ENCODE measurements at places on chromosomes 3 and 15.

- DNase-seq, result no peak
Measured at GRCh38 chr3:183490653-183491052, 62.2 kb upstream of the MCF2L2 start.

GRCh38 chr3:112560307-112560706, 1.5 kb downstream of the ATG3 start:
- DNase-seq, result no peak

- no peak for DNase-seq
Measured at GRCh38 chr3:137174514-137174913, 216.7 kb downstream of the IL20RB start.

DNA sequence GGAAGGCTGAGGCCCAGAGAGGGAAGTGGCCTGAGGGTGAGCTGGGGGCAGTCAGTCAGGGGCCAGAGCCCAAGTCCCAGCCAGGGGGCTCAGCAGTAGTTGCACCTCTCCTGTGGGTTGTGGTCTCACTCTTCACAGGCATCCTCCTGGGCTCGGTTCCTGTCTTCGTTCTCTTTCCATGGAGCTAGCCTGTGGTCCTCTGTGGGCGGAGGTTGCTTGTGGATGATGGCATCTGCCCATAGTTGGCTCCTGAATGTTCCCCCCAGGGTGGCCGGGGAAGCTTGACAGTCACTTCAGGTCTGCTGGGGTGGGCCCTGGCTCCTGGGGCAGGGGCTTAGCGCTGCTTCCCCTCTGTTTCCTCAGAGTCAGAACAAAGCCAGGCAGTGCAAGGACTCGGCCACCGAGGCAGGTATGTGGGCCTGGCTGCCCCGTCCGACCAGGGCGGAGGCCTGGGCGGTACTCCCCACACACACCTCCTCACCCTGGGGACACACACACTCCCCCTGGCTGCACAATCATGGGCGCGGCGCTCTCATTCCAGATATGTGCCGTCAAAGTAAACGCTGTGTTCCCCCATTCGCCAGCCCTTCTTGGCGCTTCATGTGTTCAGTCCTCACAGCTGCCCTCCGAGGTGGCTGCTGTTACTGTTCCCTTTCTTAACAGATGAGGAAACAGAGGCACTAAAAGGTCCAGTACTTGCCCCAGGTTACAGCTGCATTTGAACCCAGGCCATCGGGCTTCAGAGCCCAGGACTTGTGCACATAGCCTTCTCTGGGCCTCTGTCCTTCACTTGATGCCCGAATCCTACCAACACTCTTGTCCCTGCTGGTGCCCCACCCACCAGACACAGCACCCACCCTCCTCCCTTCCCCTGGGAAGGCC, 34.5 kb downstream of the PSTPIP1 start:
- DNase-seq, result peak; percentile 52

DNA sequence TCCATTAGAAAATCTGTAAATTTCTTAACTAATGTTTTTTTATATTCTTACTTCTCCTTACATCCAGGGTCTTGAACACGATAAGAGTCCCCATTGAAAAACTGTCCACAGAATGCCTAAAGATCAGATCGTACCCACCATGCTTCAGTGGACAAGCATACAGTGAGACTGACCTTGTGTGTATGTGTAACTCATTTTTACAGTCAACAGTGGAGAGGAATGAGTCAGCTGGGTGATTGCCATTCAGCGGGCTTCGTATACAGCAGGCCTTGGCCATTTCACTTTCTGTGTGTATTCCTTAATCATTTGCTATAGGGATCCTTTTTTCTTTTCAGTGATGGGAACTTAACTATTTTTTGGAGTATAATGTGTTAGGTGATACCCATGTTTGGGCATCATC, 10.6 kb downstream of the PARP14 start:
- DNase-seq, result no peak

GRCh38 chr3:159861369-159861987, 127.2 kb upstream of the IL12A start:
- DNase-seq, result no peak

GRCh38 chr15:89206908-89207331, 14.5 kb downstream of the RLBP1 start:
- peak; percentile 83 for DNase-seq

DNA sequence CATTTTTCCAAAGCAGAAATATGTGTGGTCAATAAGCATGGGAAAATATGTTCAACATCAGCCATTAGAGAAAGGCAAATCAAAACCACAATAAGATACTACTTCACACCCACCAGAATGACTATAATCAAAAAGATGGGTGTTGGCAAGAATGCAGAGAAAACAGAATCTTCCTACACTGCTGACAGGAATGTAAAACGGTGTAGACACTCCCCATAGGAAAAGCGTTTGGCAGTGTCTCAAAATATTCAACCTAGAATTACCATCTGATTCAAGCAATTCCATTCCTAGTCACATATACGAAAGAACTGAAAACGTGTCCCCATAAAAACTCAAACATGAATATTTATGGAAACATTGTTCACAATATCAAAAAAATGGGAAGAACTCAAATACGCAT, 123.3 kb downstream of the ADAMTS17 start:
- no peak for DNase-seq

GRCh38 chr15:27234593-27234992, 263.6 kb downstream of the GABRG3 start:
- no peak for DNase-seq

GRCh38 chr15:29747837-29748417, 74.3 kb downstream of the TJP1 start:
- no peak for DNase-seq

DNA sequence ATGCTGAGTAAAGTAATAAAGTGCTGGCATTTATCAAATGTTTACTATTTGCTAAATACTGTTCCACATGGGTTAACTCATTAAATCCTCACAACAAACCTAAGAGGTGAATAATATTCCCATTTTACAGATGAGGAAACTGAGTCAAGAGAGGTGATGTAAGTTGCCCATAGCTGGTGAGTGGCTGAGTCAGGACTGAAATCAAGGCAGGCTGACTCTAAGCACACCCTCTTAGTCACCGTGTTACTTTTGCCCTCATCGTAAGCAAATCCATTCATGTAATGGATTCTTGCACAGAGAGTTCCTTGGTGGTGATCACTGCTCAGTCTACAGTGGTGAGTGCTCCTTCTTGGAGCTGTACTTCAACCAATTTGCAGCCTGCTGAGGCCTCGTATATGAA, 28.9 kb upstream of the PTX3 start:
- DNase-seq, result no peak

GRCh38 chr3:122167630-122168029, 15.8 kb upstream of the CASR start:
- no peak for DNase-seq

- no peak for DNase-seq
Measured at GRCh38 chr15:82918607-82919230, 33.8 kb downstream of the HOMER2 start.

DNA sequence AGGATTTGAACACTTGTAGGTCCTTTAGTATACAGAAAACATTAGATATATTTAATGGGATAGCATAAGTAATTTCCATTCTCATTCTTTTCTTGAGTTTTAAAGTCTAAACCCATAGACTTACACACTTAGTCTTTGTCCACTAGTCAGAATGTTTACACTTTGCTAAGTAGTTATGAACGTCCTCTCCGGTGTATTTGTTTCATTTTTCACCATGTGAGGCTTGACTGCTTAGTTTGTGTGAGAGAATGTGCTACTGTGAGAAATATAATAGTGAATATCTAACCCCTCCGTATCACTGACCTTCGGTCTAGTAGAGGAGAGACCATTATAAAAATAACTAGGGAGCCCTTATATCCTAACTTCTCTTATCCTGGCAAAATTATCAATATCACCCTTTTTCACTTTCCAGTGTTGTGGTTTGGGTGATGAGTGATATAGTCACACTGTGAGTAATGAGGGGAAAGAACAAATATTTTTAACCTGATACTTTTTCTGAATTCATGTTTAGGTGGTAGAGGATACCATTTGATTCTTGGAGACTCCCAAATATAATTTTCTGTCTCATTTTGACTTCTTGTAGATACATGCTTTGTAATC, 122.4 kb downstream of the UBE2E2 start:
- no peak for DNase-seq

- DNase-seq, result no peak
Measured at GRCh38 chr3:39548282-39548681, 80.8 kb downstream of the MOBP start.

DNA sequence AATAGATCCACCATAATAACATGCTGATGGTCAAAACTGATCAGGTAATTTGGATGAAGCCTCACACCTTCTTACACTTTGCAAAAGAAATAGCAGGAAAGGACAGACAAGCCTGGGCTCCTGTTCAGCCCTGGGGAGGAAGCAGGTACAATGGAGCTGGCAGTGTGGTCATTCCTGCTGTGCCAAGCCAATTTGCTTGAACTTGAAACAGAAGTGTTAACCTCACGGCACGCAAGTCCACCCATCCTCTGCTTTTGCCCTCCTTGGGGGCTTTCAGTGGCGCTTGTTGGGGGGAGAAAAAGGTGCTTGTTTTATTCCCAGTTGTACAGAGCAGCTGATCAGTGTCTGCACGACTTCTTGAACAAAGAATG, 36.8 kb upstream of the RFTN1 start:
- no peak for DNase-seq

DNA sequence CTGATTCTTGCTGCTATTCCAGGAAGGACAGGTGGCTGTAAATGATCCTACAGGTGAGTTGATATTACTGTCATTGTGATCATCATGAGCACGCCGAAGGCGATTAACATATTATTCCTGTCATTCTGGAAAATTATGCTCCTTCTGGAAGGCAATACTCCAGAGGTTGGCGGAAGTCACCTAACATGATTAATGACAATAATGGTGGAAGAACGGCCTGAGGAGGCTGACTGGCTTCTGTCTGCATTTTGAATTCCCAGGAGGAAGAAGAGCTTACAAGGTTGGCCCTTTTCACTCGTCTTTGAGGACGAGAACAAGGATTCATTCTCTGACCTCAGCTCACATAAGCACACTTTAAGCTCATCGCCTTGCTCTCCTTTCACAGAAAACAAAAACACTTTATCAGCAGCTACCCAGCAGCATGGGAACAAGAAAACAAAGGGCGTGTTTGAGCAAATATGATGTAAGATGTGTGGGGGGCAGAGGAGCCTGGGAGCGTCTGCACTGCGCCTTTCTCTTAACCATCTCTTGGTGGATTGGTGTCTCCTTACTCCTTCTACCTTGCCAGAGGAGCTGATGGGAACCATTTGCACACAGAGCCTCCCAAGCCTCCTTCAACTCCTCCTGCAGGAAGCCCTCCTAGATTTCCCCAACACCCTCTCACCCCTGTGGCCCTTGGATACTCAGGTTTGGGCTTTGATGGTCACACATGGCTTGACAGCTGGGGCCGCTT, 23.0 kb downstream of the ACSBG1 start:
- peak; percentile 31 for DNase-seq

DNA sequence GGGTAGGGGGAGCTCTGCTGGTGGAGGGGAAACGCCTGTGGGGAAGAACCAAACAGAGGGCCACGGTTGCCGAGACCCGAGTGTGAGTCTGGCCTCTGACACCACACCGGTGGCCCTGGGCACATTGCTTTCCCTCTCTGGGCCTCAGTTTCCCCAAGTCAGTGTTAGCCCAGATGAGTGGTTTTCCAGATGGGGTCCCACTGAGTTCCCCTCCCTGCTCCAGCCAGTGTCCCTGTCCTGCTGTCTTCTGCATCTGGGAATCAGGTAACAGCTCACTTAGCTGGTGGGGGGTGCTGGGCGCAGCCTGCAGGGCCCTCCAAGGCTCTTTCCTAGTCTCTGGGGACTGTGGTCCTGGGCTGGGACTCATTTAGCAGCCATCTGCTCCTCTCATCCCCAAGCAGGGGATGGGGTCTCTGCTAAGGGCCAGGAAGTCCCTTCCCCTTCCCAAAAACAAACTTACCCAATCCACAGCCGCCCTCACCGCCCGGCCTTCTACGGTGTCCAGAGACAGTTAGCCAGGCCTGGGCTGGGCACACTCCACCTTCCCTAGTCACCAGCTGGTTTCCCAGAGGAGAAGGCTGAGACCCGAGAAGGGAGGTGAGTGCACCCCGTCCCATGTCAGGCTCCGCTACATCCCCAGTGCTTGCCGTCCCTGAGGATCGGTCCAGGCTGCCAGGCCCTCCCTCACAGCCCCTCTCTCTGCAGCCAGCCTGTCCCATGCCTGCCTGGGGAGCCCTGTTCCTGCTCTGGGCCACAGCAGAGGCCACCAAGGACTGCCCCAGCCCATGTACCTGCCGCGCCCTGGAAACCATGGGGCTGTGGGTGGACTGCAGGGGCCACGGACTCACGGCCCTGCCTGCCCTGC, 676 bp downstream of the GP9 start:
- DNase-seq, result no peak

- DNase-seq, result no peak
Measured at GRCh38 chr15:89002281-89002761, 85.9 kb upstream of the ABHD2 start.

DNA sequence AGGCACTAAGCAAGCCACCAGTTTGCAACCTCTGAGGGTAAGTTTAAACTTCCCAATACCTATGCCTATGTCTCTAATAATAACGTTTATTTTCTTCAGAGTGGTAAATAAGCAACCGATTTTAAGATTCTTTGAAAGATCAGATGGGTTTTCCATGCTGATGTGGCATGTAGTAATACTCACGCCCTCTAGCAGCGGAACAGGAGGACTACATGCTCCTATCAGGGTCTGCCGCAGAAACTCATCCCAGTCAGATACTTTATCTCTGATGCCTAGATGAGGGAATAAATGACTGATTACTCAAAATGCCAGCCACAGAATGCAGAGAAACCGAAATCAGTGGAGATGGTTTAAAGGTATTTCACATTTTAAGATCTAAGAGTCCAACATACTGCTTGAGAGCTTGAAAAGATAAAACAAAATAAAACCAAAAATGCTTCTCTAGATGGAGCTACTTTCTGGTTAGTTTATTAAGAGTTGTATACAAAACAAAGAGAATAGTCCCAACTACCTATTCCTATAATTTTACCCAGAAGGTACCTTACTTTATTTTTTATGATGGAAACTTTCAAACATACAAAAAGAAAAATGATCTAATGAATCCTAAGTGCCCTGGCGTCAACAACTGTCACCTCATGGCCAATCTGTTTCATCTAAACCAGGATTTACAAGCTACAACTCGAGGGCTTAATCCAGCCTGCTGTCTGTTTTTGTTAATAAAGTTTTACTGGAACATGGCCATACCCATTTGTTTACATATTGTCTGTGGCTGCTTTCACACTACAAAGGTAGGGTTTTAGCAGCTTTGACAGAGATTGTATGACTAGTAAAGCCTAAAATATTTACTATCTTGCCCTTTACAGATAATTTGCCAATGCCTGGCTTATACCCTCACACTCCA, 37.5 kb upstream of the STIMATE start:
- no peak for DNase-seq

DNA sequence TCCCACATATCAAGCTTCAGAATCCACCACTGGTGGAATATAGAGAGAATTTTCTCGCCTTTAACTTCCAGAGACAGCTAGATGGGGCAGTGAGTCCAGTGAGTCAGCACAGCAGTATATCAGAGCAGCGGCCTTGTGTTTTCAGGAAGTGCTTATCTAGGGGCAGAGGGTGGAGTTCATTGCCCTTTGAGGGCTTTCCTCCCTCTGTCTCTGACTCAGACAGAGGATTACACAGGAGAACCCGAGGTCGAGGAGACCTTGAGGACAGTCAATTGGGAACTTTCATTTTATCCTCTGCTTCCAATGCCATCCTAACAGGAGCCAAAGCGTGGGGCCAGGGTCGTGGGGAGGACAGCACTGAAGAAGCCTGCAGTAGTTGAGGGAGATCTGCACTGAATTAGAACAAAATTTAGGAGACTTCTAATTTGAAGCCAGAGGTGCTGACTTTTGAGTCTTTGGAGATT, 109.6 kb upstream of the UMPS start:
- DNase-seq, result no peak
